ENCODE measurements at places on chromosomes 12 and 14. TPM values are rescaled to one million over a fixed set of nuclear protein-coding genes. Genes with fewer than 3 reads are reported as not detected.

- H3K27me3 ChIP-seq, result no peaks in the 10 kb centered on the region
- DNase-seq, result no peak
- H3K4me1 ChIP-seq, result no peaks in the 10 kb centered on the region
- no peaks in the 10 kb centered on the region for H3K36me3 ChIP-seq
These were observed 155.1 kb upstream of the HMGA2 start for GRCh38 chr12:65668981-65669695.

GRCh38 chr14:54599966-54600716 is 33.2 kb downstream of the SAMD4A start:
- peak overlapping the region; percentile 7 for H3K27ac ChIP-seq
- H3K4me3 ChIP-seq, result no peak overlapping the region
- H3K4me1 ChIP-seq, result no peaks in the 10 kb centered on the region
- no peak for DNase-seq
- H3K27me3 ChIP-seq, result no peaks in the 10 kb centered on the region
- H3K36me3 ChIP-seq, result no peaks in the 10 kb centered on the region

DNA sequence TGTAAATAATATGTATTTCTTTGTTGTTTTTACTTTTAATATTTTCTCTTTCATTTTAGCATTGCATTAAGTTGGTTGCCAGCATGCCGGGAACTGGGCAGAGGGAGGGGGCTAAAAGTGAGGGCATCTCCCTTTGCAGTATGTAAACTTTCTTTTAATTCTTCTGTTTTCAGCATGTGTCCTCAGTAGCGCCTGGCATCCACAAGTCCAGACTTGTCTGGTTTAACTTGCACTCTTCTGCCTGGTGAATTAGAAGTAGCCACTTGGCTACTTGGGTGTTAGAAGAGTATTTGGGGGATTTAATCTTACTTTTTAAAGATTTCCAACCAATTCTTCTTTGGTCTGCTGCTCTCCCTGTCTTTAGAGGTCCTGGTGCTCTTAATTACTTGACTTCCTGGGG is 117.2 kb upstream of the SCAF11 start:
- H3K4me3 ChIP-seq, result no peak overlapping the region
- no peaks in the 10 kb centered on the region for H3K27me3 ChIP-seq
- DNase-seq, result no peak
- H3K36me3 ChIP-seq, result no peaks in the 10 kb centered on the region
- no peak overlapping the region for H3K27ac ChIP-seq
- no peaks in the 10 kb centered on the region for H3K4me1 ChIP-seq

DNA sequence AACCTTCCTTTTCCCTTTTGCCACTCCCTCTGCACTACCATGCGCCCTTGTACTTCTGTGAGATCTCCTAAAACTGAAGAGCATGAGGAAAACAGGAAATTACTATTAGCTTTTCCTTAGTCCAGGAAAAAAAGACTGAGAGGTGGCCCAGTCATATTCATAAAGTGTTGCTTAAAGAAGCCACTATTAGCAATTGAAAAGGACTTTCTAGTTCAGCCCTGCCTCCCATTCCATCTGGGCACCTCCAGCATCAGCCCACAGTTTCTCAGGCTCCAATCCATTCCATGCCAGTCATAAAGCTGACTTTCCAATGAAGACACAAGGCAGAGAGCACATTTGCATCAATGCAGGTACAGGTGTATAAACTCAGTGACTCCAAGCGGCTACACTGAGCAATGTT is 19.9 kb upstream of the AMIGO2 start:
- no peak overlapping the region for H3K4me3 ChIP-seq
- H3K36me3 ChIP-seq, result no peaks in the 10 kb centered on the region
- no peaks in the 10 kb centered on the region for H3K4me1 ChIP-seq

- no peaks in the 10 kb centered on the region for H3K4me1 ChIP-seq
- peaks cover 44% of the 10 kb centered on the region for H3K36me3 ChIP-seq
- H3K27me3 ChIP-seq, result no peaks in the 10 kb centered on the region
- no peak overlapping the region for H3K27ac ChIP-seq
- no peak for DNase-seq
- no peak overlapping the region for H3K4me3 ChIP-seq
These were observed 12.2 kb downstream of the JDP2 start for GRCh38 chr14:75439989-75440388.

GRCh38 chr12:120249875-120250795 is 15.4 kb downstream of the PXN start:
- H3K4me3 ChIP-seq, result peak overlapping the region; percentile 29
- H3K27ac ChIP-seq, result peak overlapping the region; percentile 69
- DNase-seq, result peak; percentile 94
- H3K36me3 ChIP-seq, result peaks cover 10% of the 10 kb centered on the region
- H3K27me3 ChIP-seq, result no peaks in the 10 kb centered on the region

- H3K27ac ChIP-seq, result peak overlapping the region; percentile 72
- H3K36me3 ChIP-seq, result no peaks in the 10 kb centered on the region
- no peaks in the 10 kb centered on the region for H3K27me3 ChIP-seq
These were observed 147.6 kb downstream of the CHST11 start for GRCh38 chr12:104604070-104604994.

DNA sequence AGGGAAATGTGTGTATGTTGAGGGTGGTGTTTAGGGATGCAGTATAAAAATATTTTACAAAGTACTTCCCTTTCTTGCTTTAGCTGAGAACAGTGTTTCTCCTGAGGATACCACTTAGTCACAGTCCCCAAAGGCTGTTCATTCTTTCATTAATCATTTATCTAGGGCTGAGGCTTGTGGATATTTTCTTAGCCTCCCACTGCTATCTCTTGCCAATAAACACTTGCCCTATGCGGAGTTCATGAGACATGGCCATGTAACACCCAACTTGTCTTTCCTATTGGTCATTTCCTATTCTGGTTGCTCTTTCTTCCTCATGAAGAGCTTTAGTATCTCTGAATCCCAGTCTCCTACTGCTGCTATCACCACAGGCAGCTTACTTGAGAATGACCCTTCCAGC is 75.1 kb downstream of the ETNK1 start:
- DNase-seq, result no peak
- H3K27me3 ChIP-seq, result no peaks in the 10 kb centered on the region
- no peak overlapping the region for H3K4me3 ChIP-seq
- H3K4me1 ChIP-seq, result no peaks in the 10 kb centered on the region
- no peaks in the 10 kb centered on the region for H3K36me3 ChIP-seq

DNA sequence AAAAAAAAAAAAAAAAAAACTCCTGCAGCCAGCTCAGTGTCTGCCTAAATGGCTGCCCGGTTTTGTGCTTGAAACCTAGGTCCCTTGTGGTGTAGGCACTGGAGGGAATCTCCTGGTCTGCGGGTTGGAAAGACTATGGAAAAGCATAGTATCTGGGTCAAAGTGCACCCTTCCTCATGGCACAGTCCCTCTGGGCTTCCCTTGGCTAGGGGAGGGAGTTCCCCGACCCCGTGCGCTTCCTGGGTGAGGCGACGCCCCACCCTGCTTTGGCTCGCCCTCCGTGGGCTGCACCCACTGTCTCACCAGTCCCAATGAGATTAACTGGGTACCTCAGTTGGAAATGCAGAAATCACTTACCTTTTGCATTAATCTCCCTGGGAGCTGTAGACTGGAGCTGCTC is 14.3 kb downstream of the PTCSC3 start:
- no peaks in the 10 kb centered on the region for H3K4me1 ChIP-seq
- no peak for DNase-seq
- H3K36me3 ChIP-seq, result no peaks in the 10 kb centered on the region
- H3K27me3 ChIP-seq, result no peaks in the 10 kb centered on the region
- no peak overlapping the region for H3K27ac ChIP-seq
- no peak overlapping the region for H3K4me3 ChIP-seq

DNA sequence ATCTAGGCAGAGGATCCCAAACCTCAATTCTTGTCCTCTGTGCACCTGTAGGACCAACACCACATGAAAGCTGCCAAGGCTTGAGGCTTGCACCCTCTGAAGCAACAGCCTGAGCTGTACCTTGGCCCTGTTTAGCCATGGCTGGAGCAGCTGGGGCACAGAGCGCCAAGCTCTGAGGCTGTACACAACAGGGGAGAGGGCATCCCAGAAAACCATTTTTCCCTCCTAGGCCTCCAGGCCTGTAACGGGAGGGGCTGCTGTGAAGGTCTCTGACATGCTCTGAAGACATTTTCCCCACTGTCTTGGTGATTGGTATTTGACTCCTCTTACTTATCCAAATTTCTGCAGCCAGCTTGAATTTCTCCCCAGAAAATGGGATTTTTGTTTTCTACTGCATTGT is 22.4 kb upstream of the PTPRO start:
- no peaks in the 10 kb centered on the region for H3K4me1 ChIP-seq
- no peaks in the 10 kb centered on the region for H3K27me3 ChIP-seq
- no peak overlapping the region for H3K4me3 ChIP-seq
- H3K36me3 ChIP-seq, result no peaks in the 10 kb centered on the region

ZDHHC22 gene
- total RNA-seq, result not detected

UNC79 gene
- total RNA-seq, result 0.31 TPM

RDH16 gene
- total RNA-seq, result not detected

RAB2B gene
- 22.2 TPM for total RNA-seq

RERGL gene
- 1.4 TPM for total RNA-seq

TBPL2 gene
- not detected for total RNA-seq

KRT82 gene
- not detected for total RNA-seq

Measured in right atrium auricular region (tissue), 2 donors.